ENCODE measurements at places on chromosomes 7 and 10. TPM values are rescaled to one million over a fixed set of nuclear protein-coding genes. Genes with fewer than 3 reads are reported as not detected.

- DNase-seq = no peak
Observed at GRCh38 chr7:1794888-1795542, 124.9 kb downstream of the ELFN1 start.

DNA sequence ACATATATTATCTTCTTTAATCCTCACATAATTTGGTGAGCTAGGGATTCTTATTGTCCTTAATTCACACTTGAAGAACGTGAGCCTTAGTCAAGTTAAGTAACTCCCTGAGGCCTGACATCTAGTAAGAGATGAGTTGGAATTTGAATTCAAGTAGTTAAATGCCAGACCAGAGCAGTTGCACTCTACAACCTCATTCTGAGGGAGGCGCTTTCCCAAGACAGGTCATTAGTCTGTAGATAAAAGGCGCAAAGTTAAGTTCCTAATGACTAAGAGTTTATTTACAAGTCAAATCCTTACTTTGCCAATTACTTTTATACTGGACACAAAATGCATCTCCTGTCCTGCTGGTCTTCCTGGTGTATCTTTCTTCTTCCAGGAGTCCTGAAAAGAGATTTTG is 3.6 kb upstream of the EXOC6 start:
- DNase-seq = no peak

DNA sequence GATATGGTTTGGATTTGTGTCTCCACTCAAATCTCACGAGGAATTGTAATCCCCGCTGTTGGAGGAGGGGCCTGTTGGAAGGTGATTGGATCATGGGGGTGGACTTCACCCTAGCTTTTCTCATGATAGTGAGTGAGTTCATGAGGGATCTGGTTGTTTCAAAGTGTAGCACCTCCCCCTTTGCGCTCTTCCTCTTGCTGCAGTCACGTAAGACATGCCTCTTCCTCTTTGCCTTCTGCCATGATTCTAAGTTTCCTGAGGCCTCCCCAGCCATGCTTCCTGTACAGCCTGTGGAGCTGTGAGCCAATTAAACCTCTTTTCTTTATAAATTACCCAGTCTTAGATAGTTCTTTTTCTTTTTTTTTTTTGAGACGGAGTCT is 17.1 kb downstream of the CDNF start:
- DNase-seq = no peak

- no peak for DNase-seq
Observed at GRCh38 chr10:35435824-35436223, 99.5 kb downstream of the CCNY start.

- no peak for DNase-seq
Observed at GRCh38 chr10:78556705-78557432, 511.9 kb upstream of the ZMIZ1 start.

DNA sequence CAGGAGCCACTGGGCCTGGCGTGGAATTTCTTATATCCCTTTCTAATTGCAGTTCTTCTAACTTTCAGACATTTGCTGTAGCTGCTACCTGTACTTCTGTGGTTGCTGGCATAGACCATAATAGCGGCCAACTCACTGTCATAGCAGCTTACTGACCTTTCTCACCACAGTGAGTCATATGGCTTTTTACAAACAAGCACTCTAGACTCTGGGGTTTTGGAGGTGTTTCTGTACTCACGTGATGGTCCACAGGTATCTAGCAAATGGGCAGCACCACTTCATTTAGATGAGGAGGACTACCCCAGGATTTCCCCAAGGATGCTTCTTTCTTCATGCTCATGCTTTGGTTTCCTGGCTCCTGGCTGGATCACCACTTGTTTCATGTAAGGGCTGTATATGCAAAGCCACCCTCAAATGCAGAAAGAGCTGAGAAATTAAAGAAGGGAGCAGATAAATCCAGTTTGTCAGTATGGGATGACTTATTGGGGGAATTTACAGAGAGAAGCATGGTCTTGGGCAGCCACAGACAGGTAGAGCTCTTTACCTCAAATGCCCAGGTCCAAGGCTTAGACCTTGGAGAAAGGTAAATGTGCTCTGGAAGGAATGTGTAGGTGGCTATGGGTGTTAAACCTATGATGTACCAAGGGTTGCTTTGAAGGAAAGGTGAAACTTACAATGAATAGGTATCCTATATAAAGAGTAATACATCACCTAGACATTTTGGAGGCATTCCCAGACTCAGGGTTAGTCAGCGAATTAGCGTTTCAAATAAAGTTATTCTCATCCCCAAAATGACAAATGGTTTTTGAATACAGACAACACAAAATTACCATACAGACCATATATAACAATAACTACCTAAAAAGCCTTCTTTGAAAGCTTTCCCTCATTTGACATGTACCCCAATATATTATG is 15.9 kb upstream of the SLC25A16 start:
- no peak for DNase-seq

GRCh38 chr7:77542895-77543294 is 5.8 kb downstream of the PTPN12 start:
- DNase-seq = no peak

GRCh38 chr10:87660484-87661133 is 931 bp downstream of the PAPSS2 start:
- DNase-seq = no peak

- no peak for DNase-seq
Observed at GRCh38 chr7:106050002-106050745, 61.9 kb downstream of the SYPL1 start.

GRCh38 chr10:131694781-131695495 is 205.9 kb upstream of the PPP2R2D start:
- peak; percentile 49 for DNase-seq

DNA sequence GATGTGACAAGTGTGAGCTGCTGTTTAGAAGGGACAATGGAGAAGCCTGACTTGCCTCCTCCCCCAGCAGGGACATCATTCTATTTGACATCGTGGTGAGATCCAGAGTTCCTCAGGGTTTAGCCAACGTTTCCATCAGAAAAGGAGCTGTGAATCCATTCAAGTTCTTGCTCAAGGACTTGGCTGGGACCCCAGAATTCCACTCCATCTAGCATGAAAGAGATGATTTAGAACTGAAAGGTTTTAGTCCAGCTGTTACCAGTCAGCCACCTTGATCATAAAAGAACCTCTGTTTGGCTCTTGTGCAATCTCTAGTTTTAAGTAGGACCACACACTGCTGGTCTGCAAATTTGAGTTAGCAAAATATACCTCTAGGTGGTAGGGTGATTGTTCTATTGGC is 337.6 kb downstream of the FRMD4A start:
- DNase-seq = no peak

GRCh38 chr10:96271016-96271815 is at the start of gene BLNK:
Gene BLNK, minus strand, starts transcription at chr10:96271569. Its CDS starts 171 bp downstream, at chr10:96271398.
- no peak for DNase-seq

- no peak for DNase-seq
Observed at GRCh38 chr10:131892806-131893675, 7.8 kb upstream of the PPP2R2D start.

GRCh38 chr7:113810080-113810744 is 108.6 kb downstream of the PPP1R3A start:
- DNase-seq = no peak

DNA sequence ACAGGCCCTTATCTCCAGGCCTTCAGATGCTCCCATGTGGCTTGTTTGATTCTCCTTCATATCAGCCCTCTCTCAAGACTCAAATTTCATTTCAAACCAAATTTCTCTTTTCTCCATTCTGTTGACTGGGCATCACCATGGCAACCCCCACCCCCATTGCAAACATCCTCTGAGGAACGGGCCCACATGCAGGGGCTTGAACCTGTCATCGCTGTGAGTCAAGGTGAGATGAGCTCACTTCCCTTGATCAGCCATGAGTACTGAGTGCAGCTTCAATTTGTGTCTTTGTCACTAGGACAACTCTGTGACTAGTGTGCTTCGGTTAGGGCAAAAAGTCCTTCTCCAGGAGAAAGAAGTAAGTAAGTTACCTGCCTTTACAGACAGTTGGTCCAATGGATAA is 41.9 kb downstream of the CALML3 start:
- peak; percentile 47 for DNase-seq

DNA sequence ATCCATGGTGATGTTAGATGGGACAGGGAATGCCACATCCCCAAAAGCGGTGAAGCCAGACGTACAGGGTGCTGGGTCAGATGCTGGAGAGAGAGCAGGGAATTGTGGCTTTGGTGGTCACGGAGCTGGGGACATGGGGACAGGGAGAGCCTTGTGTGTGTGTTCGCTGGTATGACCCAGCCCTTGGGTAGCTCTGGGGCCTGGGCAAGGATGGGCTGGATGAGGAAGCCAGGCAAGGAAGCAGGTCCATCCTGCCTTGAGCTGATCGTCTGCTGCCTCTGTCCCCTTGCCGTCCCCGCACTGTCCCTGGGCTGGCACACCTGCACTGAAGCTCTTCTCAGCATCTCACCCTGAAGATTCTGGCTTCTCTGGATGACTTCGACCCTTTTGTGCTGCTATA is 15.4 kb upstream of the CLDN4 start:
- no peak for DNase-seq

GRCh38 chr7:134420424-134421125 is 38.3 kb downstream of the AKR1B1 start:
- DNase-seq = no peak

DNA sequence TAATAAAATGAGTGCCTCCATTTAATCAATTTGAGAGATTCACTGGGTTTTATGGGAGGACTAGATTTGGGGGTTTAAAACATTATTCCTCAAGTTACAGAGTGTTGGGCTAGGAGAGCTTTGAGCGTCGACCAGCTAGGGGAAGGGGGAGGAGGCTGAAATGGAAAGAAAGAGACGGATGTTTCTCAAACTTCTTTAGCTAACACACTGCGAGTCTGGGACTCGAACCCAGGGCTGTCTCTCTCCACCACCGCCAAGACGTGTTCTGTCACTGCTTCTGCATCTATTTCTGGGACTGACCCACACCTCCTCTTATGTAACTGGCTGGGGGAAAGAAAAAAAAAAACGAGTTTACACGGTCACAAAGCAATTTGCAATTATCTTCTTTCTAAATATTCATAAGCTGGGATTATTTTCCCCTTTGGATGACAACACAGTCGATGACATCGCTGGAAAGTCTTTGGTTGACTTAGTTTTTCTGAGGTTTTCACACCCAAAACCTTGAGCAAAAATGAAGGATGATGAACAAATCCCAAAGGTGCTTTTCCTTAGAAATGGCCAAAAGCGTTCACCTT is 27.2 kb downstream of the CHST15 start:
- no peak for DNase-seq

DNA sequence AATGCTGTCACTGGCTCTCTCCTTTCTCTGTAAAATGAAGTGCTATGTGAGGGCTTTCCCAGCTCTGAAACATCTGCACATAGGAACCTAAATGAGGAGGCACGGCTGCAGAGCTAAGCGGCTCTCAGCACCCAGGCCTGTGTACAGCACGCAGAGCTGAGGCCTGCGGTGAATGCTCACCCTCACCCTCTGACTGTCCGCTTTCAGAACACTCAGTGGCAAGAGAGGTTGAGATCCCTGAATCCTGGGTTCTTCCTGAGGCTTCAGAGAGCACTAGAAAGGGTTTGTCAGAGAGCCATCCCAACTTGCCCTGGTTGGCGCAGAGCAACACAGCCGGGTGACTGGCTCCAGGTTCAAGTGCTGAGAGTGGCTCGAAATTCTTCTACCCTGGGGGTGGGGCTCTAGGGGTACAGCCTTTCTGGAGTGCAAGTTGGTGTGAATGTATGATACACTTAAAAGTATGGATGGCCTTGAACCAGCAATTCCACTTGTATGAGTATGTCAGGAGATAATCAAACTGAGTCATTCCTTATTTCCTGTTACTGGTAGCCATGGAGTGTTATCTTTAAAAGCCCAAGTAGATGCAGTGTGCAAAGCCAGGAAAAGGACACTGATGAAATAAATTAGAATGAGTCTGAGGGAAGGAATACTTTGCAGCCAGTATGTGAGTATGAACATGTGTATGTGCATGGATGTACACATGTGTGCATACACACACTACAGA is 1.7 kb upstream of the CCDC201 start:
- DNase-seq = no peak

DNA sequence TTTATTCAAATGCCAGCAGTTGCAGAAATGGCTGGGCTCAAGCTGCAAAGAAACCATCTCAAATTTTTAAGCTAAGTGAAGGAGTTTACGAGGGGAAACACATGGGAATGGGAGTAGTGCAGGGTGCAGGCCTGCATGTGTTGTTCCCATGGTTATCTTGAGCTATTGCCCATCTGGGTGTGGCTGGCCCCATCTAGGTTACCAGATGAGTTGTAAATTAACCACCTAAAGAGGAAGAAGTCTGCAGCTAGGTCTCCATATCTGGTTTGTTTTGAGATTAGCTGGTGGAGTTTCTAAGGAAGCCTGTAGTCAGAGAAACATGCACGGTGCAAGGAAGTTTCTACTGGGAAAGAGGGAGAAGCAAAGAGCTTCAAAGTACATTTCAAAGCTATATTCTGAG is 23.3 kb upstream of the STEAP2 start:
- no peak for DNase-seq

GJD4 gene
- not detected for total RNA-seq

TAS2R40 gene
- total RNA-seq = not detected

PDE6C gene
- total RNA-seq = not detected

HSPA14 gene
- 12.1 TPM for total RNA-seq

FAS gene
- total RNA-seq = 10.4 TPM

CLRN3 gene
- 0.29 TPM for total RNA-seq

C10orf71 gene
- total RNA-seq = not detected

CARD11 gene
- 0.42 TPM for total RNA-seq

SGMS1 gene
- 37.2 TPM for total RNA-seq

CHN2 gene
- total RNA-seq = 11.0 TPM

NRBF2 gene
- total RNA-seq = 25.0 TPM

COBL gene
- 9.2 TPM for total RNA-seq
